ENCODE measurements at places on chromosomes 5 and 9.

DNA sequence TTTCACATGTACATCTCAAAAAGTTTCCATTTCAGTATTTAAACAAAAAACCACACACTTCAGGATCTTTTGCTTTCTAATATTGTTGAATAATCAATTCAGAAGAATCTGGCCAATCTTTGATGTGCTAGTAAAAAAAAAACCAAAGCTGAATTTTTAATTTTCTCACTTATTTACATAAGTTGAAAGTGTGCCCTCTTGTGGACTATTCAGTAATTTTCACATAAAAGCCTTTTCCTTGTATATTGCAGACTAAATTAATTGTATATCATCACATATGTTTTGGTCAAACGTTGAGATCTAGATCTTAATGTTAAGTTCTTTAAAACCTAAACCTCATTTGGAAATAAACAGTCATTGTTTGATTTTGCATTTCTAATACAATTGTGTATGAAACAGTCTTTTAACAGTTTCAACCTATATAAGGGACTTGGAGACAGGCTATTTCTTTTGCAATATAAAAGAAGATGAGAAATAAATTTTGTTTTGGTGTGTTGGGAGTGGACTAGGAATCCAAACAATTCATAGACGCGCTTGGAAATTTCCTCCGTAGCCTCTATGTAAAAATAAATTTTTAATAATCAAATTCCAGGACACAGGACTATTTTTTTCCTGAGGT lies 68.1 kb downstream of the NIPBL start:
- DNase-seq: no peak

- no peak for DNase-seq
Measured at GRCh38 chr9:137286975-137287383, 9.5 kb downstream of the TOR4A start.

DNA sequence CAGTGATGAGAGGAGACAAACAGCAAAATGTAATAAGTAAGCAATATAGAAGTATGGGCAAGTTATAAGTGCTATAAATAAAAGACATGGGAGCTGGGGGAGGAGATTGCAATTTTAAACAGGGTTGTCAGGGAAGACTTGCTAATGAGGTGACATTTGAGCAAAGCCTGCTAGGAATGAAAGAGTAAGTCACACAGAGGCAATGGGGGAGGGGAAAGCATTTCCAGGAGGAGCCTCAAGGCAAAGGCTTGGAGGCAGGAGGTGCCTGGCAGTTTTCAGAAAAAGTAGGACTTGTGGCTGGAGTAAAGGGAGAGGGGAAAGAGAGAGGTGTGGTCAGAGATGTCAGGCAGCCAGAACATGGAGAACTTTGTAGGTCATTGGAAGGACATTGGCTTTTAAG lies 124.4 kb upstream of the NMUR2 start:
- DNase-seq: no peak

GRCh38 chr5:131109540-131110255 lies 55.4 kb downstream of the HINT1 start:
- no peak for DNase-seq

- DNase-seq: no peak
Measured at GRCh38 chr9:77454663-77455062, 193.5 kb downstream of the GNA14 start.

DNA sequence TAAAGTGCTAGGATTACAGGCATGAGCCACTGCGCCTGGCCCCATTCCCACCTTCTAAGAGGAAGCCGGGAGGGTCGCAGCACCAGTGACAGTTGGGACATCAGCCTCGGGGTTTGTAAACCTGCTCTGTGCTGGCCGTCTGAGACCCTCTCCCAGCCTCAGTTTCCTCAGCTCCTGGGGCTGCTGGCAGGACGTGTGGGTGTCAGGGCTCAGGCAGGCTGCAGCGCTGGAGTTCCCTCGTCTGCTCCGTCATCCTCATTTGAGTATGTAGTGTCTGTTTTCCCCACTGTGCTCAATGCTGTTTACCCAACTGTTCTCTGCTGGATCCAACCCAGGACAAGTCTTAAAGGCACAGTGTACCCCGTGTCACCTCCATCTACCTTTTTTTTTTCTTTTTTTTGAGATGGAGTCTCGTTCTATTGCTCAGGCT lies 2.0 kb upstream of the NINJ1 start:
- DNase-seq: no peak

Data from GM04503 (cell line).